ENCODE measurements at places on chromosomes 5 and 9.

DNA sequence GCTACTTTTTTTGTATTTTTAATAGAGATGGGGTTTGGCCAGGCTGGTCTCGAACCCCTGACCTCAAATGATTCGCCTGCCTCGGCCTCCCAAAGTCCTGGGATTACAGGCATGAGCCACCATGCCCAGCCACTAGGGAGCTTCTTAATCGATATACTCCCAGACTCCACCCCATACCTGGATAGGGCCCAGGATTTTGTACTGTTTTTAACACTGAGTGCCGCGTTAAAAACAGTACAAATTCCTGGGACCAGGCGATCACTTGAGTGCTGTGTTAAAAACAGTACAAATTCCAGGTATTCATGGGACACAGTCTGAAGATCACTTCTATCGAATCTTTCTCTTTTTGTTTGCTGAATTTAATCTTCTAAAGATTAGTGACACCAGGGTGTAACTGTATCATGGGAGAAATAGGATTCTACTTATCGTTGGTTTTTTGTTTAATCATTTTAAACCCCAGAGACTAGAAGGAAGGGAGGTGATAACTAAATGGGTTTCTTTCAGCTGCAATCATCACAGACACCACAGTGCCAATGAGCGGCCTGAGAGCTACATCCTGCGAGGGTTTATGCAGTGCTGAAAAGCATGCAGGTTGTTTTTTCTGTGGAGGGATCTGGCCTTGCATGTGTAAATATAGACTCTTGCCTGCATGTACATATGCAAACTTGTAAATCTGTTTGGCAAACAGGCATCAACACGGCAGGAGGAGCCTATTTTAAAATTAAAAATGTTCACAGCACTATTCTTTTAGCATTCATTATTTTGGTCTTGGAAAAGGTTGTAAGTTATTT is 303.8 kb upstream of the WWC1 start:
- no peak for DNase-seq

DNA sequence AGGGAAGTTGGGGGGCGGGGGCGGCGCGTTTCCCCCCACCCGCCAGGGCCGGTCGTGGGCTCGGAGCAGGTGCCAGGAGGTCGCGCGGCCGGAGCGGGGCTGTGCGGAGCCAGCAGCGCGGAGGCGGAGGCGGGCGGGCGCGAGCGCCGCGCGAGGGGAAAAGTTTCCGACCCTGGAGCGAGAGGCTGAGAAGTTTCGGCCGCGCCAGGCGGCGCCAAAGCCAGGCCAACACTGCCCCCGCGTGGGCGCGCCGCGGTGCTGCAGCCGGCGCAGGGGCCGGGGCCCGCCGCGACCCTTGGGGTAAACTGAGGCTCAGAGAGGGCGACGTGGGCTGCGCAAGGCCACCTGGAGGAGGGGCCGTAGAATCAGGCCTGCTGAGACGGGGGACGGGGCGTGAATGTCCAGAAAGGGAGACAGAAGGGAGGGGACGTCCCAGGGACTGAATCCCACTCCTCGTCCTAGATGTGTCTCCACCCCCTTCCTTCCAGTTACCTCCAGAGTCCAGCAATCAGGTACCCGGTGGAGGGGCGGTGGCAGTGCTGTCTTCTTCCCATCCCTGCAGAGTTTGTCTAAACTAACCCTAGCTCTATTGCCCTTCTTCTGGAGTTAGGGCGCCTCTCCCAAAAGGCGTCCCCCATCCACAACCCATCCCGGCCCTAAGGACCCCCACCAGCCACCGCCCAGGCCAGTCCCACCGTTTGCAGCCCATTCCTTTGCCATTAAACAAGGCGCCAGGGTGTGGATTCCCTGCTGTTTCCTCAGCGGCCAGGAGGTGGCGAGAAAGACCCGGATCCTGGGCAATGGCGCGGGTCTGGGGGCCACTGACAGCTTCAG is 10.2 kb downstream of the C9orf50 start:
- peak; percentile 44 for DNase-seq

GRCh38 chr9:88164850-88165249 is 26.6 kb upstream of the SPATA31C2 start:
- no peak for DNase-seq

DNA sequence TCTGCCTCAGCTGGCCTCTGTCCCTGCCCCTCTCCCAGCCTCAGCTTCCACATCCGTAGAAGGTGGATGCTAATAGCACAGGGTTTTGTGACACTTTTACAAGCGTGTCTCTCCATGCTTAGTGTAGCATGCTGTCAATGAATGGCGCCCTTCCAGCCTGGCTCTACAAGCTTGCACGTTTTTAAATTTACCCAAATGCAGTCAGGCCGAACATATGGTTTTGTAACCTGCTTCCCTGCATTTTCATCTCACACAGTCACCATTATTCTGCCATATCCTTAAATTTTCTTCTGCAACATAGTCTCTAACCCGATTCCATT is 28.8 kb downstream of the FAM163B start:
- DNase-seq: no peak
